Fibroblast of skin of right biceps (primary cell): ENCODE measurements at places on chromosomes 2 and 18.

DNA sequence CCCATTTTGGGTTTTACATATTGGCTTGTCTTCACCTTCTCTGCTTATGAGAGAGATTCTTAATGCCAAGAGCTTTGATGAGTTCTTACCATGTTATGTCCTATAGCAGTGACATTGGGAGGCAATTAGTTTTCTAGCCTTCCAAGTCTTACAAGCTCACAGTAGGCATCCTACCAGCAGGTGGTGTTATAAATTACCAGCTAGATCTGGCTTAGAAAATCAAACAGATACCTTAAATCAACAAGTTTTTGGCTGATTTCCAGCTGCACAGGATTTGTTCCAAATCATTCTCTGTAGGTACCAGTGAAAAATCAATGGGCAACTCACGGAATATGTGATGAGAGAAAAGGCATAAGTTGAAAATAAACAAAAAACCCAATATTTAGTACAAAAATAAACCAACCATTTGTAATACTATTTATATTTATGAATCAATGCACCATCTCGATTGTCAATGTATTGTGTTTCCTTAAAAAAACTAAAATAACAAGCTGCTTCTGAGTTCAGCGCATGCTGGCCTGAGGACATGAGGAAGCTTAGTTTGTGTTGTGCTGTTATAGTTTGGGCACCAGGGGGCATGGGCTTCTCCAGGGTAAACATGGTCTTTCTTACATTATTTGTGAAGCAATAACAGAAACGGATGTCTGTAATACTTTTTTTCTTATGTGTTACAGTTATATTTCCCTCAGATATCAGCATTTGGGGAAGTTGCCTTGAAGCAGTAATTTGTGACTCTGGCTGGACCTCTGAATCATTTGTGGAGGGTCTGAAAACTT lies 34.1 kb upstream of the NXPH2 start:
- DNase-seq = no peak

DNA sequence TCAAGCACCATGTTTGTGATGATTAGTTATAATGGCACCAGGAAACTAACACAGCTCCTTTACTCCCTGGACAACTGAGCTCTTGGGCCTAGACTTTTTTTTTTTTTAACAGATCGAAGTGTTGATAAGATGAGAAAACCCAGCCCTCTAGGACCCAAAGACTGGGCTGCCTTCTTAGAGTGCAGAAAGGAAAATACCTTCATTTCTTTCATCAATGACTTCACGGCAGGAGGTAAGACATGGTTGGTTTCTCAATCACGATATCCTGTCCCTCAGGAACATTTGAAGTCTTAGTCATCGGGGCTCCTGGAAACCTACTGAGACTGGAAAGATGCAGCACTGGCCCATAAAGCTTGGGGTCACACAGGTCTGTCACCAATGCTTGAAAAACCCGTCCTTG lies 84.7 kb downstream of the TNFRSF11A start:
- DNase-seq = no peak

GRCh38 chr18:12155996-12156395 lies 62.4 kb downstream of the ANKRD62 start:
- peak; percentile 36 for DNase-seq

GRCh38 chr18:79815657-79816056 lies 17.9 kb downstream of the KCNG2 start:
- no peak for DNase-seq

- no peak for DNase-seq
Observed at GRCh38 chr18:10399465-10399864, 55.0 kb upstream of the APCDD1 start.

DNA sequence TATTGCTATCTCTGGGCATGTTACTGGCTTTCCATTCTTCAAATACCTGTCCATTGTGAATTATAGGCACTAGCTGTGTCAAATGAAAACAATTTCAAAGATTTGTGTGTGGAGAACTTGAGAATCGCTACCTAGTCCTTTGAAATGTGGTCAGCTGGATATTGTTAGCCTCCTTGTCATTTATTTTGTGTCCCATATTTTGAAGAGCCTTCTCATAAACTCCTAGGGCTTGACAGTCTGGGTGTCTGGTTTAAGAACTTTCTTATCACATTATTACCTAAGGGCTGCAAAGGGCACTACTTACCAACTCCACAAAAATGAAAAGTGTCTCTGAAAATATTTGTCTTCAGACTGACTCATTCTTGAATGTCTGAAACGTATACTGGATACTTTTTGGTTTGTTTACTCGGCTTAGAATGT lies 50.2 kb downstream of the COL4A3 start:
- no peak for DNase-seq

- DNase-seq = peak; percentile 58
Observed at GRCh38 chr18:8661754-8662559, 43.4 kb upstream of the MTCL1 start.

DNA sequence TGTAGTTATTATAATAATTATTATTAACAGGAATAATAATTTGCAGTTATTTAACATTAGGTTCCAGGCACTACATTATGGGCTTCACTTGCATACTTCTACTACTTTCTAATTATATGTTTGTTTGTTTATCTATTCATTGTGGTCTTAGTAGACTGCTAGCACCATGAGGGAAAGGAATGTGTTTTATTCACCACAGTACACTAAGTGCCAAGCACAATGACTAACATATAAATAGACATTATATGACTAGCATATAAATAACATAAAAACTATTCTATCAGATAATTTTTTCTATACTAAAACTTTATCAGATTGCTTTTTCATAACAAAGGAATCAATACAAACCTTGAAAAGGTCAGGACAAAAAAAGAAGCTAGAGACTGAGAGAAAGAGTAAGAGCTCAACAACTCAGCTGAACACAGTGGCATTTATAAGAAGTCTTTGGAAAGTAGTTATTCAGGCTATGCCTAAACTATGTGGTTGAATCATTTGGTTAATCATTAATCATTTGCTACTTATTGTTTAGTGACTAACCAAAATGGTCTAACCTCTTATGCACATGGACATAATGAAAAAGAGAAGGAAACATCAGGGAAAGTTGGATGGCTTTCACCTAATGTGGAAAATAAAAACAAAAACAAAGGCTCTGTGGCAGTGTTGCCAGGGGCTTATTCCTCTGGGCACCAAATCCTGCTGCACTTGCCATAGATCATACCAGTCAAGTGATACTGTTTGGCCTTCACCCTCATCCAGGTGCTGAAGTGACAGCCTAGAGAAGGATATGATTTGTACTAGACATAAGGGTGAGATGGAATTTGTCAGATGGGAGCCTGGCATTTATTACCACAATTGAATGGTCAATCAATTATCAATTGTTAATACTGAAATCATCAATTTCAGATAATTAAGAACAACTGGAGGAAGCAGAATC lies 174.9 kb downstream of the ETAA1 start:
- peak; percentile 74 for DNase-seq

GRCh38 chr2:64052463-64053241 lies 33.4 kb upstream of the VPS54 start:
- DNase-seq = no peak

GRCh38 chr18:32029558-32029957 lies 10.9 kb downstream of the RNF125 start:
- DNase-seq = no peak

DNA sequence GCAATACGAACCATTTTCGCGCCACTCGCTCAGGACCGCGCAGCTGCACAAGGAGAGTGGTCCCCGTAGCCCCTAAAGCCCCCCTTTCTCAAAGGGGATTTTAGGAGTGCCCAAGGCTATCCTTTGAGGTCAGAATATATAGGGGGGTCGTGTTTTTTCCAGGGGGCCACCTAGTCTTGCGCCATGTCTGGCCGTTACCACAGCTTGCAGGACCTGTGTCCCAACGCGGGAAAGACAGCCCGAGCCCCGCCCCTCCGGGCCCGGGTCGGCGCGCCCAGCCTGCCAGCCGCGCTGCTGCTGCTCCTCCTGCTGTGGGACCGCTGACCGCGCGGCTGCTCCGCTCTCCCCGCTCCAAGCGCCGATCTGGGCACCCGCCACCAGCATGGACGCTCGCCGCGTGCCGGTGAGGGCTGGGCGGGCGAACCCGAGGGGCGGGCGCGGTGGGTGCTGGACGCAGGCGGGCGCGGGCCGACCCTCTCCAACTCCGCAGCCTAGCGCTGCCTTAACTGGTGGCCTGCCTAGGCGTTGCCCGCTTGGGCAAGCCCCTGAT lies at the start of gene CDCA7:
CDCA7 (plus strand) TSS at position 291 of the 550 bp plus-strand sequence; CDS start at position 383, 92 bp downstream.
- DNase-seq = peak; percentile 75

DNA sequence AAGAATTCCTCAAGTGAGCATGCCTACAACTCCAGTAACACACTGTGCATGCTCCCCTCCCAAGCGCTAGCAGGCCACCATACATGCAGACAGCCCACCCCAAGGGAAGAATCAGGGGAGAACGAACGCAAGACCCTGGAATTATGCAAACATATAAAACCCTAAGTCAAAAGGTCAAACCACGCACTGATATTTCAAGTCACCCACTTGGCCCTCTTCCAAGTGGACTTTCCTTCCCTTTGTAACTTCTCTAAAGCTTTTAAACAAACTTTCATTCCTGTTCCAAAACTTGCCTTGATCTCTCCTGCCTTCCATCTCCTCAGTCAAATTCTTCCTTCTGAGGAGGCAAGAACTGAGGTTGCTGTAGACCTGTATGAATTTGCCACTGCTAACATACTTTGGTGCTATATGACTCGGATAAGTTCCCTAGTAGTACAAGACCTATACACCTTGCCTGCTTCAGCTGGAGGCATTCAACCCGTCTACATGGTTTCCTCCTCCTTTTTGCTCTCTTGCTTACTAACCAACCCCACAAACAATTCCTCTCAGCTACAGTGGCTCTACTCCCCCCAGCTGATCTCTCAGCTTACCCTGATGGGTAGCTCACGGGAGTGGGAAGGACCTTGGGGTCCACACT lies 11.1 kb upstream of the RPIA start:
- no peak for DNase-seq

GRCh38 chr2:159209341-159210306 lies 76.9 kb downstream of the WDSUB1 start:
- DNase-seq = no peak

DNA sequence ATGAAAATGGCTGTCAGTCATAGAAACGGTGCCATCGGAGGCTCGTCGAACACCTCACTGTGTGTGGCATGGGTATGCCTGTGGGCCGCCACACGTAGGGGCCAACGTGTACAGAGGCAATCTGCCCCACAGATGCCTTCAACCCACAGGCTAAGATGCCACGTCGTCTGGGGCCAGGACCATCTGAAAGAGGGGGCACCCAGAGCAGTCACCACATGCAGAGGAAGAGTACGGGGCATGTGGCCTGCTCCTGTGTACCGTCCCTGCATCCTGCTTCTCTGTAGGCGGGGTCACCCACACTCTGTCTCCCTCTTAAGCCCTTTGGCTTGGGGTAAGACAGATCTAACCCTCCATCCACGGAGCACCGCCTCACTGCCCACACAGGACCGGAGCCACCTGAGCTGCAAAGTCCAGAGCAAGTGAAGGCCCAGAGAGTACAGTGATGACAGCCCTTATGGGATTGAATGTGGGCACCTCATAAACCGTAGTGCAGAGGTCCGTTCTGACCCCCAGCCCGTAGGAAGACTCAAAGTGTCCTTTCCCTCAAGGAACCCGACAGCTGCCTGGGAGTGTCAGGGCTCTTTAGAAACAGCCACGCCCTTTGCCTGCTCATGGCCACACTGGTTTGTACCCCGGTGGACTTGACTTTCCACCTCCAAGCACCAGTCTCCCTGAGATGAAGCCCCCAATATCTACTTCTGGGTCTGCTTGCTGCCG lies 66.2 kb downstream of the TWIST2 start:
- no peak for DNase-seq

GRCh38 chr2:72330652-72331051 lies 183.0 kb upstream of the CYP26B1 start:
- no peak for DNase-seq

DNA sequence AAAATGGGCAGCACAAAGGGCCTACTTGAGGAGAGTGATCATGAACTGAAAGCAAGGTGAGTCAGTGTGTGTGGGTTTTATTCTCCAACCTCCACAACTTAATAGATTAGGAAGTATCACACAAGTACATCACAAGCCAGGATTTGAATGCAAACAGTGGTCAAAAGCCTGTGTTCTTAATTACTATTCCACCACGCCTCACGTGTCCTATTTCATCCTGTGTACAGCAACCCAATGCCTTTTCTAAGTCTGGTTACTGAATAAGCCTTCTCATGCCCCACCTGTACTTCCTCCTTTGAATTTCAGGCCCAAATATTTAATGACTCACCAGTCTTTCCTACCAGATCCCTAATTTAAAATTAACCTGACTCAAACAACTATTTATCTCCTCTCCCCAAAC lies 755.7 kb upstream of the SLC8A1 start:
- DNase-seq = no peak

DNA sequence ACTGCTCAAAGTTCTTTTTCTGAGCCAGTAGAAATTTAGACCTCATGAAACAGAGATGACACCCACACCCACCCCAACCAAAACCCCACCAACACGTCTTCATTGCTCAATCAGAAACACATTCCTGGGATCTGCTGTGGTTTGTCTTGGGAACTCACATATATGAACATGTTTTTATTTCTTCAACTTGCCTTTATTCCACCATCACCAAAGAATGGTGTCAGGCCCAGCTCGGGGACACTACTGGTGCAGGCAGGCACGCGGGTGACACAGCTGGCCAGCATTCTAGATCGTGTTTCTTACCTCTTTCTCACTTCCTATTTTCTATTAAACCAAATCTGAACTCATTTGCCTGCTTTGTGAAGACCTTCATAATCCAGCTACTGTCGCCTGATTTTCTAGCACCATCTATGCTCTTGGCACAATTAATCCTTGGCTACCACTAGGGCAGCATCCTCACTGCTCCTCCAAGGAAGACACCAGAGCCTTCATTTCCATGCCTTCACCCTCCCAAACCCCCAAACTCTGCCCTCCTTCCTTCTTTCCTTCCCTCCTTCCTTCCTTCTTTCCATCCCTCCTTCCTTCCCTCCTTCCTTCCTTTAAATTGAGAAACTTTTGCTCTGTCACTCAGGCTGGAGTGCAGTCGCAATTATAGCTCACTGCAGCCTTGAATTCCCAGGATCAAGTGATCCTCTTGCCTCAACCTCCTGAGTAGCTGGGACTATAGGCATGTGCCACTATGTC lies 157.1 kb downstream of the BCL2 start:
- DNase-seq = peak; percentile 80

DNA sequence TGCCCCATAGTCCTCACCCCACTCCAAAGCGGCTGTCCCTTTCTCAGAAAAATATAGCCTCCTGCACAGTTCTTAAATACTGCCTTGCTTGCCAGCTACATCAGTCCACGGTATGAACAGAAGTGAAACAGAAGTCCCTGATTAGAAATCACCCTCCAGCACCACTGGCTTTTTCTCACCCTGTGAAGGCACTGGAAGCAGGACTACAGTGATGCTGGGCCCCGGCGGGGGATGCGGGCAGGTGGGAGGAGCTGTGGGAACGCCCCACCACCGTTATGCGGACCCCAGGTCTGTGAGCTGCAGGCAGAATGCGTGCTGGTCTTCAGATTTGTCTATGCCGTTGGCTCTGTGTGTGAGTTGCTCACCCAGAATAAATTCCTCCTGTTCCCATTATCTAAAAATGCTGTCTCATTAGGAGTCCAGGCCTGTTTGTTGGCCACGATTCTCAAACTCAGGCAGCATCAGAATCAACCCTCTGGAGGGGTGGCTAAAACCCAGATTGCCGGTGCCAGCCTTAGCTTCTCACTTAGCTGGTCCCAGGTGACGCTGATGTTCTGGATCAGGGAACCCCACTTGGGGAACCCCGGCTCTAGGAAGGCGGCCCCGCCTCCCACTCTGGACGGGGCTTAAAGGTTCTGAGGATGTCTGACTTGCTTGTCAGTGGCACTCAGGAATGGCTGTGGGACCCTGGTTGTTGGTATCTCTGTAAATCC lies 224.8 kb upstream of the PXDN start:
- no peak for DNase-seq
